ENCODE measurements at places on chromosomes 5 and 9.
A peak's percentile ranks its signal among the peaks of the same experiment; 100 is the strongest.

DNA sequence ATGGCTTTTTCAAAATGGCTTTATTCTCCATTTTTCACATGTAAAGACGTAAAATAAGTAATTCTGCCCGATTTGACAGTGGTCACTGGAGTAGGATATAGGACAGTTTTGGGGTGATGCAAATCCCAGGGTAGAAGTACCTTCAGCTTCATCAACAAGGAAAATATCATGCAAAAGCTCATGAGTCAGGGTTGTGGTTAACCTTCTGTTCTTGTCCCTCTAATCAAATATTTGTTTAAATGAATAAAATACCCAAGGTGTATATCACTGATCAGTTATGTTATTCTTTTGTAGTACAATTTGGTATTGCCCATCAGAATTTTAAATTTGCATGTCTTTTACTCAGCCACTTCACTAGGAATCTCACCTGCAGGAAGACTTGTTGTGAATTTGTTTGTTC lies 40.0 kb downstream of the FBXL7 start:
- DNase-seq = no peak

DNA sequence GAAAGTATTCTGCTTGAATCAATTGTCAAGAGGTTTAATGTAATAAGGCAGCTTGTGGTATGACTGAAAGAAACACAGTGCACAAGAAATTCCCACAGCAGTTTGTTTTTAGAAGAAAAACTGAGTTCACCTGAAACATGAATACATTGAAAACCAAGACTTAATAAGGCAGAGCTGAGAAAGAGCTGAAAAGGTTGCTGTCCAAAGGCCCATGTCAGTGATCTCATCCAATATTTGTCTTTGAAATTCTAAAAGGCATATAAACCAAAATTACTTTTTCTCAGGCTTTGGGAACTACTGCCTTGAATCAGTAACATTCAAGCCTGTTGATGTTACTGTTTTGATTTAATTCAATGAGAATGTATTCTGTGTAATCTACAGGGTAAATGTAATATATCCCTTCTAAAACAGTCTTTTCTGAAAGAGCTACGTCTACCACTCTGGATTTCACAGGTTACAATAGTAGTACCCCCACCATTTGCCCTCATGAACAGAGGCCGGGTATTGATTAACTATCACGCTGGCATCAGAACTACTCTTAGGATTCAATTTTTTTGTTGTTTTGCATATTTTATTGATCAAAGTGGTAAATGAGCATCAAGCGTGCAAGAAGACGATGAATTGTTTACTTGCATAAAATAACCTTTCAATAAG lies 57.8 kb downstream of the PPIC start:
- DNase-seq = no peak

GRCh38 chr5:52896534-52897237 lies 92.5 kb upstream of the ITGA2 start:
- DNase-seq = no peak

DNA sequence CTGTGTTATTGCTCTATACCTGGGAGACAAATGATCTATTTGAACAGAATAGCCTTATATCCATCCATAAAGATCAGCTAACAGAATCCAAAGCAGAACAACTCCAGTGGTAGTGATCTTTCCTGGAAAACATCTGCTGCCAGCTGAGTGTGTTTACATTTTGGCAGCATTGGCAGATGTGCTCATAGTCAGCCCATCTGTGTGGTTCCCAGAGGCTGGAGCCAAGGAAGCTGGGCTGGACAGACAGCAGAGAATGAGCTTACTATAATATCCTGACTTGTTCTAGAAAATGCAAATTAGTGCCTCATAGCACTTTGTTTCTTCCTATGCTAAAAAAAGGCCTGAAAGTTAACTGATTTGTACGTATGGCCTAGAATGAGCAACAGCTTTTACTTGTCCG lies 99.7 kb downstream of the ST8SIA4 start:
- DNase-seq = no peak

DNA sequence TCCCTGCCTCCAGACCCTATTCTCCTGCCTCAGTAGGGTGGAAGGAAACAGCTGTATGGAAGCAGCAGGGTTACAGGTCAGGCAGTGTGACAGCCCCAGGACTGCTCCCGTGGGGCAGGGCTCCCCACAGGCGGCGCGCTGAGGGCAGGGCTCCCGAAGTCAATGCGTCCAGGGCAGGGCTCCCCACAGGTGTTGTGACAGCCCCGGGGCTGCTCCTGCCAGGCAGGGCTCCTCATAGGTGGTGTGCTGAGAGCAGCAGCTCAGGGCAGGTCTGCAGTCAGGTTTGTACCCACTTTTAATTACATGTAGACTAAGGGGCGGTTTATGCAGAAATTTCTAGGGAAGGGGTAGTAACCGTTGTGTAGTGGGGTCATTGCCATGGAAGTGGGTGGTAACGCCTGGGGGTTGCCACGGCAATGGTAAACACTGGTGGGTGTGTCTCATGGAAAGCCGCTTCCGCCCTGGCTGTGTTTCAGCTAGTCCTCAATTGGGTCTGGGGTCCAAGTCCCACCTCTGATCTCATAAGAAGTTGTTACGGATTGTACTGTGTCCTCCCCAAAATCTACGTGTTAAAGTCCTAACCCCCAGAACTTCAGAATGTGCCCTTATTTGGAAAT lies 16.7 kb upstream of the TERT start:
- no peak for DNase-seq

- peak; percentile 17 for DNase-seq
These were observed 5.5 kb downstream of the MYORG start for GRCh38 chr9:34370970-34371880.

GRCh38 chr5:139061274-139061673 lies 136.9 kb downstream of the SIL1 start:
- DNase-seq = no peak

GRCh38 chr5:39080597-39081204 lies 6.5 kb upstream of the RICTOR start:
- DNase-seq = peak; percentile 13

- no peak for DNase-seq
These were observed 42.6 kb upstream of the KIF2A start for GRCh38 chr5:62263401-62263800.

- DNase-seq = peak; percentile 64
These were observed 133.4 kb downstream of the SLC1A3 start for GRCh38 chr5:36739751-36740221.

GRCh38 chr5:135662683-135663082 lies 83.9 kb upstream of the CXCL14 start:
- no peak for DNase-seq

DNA sequence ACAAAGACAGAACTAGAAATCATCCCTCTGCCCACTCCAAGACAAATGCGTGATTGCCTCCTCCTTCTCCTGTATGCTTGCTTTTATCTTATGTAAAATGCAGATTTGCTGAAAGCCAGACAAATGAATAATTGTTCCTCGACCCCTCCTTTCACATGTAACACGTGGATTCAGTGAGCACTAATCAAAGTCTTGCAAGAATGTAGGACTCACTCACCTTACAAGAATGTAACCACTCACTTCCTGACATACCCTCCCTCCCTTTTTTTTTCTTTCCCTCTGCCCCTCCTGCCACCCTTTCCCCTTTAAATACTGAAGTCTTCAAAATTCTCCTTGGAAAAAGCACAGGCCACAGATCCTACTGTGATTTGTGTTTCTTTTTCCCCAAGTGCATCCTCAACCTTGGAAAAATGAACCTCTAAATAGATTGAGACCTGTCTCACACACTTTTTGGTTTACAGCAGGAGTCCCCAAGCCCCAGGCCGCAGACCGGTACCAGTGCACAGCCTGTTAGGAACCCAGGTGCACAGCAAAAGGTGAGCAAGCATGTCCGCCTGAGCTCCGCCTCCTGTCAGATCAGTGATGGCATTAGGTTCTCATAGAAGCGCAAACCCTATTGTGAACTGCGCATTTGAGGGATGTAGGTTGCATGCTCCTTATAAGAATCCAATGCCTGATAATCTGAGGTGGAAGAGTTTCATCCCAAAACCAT lies 29.4 kb upstream of the HSD17B3 start:
- DNase-seq = no peak

DNA sequence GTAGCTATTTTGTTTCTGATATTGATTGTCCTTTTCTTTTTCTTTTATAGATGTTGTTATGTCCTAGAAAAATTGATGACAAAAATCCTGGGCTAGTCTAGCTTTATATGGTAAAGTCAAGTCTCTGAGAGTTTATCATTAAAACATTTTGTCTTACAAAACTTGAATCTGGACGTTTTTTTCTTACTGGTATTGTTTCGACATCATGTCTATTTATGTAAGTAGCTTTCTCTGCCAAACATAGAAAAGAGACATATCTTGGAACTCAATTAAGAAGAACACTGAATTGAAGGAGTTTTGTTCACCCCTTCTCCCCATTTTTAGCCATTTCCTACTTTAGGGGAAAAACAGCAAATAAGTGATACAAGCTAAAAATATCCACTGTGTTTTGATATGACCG lies 151.5 kb downstream of the ISOC1 start:
- DNase-seq = no peak

GRCh38 chr5:169344629-169345028 lies 43.7 kb upstream of the SLIT3 start:
- DNase-seq = no peak

GRCh38 chr5:128574041-128574440 lies 36.0 kb upstream of the FBN2 start:
- no peak for DNase-seq

- no peak for DNase-seq
These were observed 23.6 kb upstream of the CEP72 start for GRCh38 chr5:588406-588995.

- DNase-seq = no peak
These were observed 23.5 kb upstream of the LPCAT1 start for GRCh38 chr5:1547236-1547635.

DNA sequence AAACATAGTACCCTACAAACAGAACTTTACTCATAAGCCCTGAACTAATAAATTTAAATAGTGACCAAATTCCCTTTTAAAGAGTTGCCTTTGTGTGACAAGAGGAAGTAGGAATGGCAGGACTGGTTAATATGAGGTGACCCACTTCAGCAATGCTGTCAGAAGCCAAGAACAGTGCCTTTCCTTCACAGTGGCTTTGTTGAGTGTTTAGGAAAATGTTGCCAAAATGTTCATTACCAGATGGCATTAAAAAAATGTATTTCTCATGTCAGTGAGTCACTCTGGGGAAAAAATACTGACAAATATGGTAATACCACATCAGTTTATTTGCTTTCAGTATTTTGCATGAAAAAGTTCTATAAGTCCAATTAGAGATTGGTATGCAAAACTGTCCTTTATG lies 103.3 kb downstream of the DIRAS2 start:
- DNase-seq = no peak

- no peak for DNase-seq
These were observed 21.3 kb downstream of the WWC1 start for GRCh38 chr5:168312606-168313295.

DNA sequence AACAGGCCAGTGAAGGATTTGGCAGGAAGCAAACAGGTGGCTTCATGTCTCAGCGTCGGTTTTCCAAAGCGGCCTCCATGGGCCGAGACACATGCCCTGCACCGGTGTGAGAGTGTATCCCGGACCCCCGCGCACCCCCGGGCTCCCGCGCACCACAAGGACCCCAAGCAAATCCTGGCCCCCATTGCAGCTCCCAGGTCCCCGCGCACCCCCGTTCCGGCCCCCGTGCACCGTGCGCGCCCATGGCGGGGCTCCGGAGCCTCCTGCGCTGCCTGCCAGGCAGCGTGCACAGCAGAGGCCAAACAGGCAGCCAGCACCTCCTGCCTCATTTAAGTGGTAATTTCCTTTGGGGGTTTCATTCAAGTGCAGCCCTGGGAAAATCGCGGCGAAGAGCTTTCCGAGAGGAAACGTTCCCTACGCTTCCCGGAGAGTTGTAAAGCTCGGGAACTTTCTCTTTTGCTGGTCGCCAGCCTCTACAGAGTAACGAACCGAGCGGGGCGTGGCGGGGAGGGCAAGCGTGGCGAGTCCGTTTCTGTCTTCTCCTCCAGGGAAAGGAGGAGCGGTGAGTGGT lies 145.5 kb upstream of the SLC24A2 start:
- DNase-seq = no peak

GRCh38 chr9:110543631-110544051 lies 35.9 kb downstream of the SVEP1 start:
- DNase-seq = no peak

DNA sequence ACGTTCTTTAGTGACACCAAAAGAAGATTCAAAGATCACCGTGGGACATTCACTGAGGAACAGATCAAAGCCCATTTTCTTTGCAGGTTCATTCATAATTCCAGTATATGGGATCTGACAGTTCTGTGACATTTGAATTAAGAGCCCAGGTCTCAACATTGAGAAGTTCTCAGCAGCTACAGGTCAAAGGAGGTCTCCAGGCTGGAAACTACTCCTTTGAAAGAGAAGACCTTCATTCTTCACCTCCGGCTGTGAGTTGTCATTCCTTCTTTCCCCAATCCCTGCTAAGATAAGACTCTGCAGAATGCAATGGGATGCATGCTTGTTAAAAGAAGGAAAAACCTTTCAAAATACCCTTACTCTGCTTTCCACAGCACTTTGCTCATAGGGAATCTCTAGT lies 79.0 kb downstream of the COL23A1 start:
- DNase-seq = no peak

GRCh38 chr5:32329395-32329834 lies 16.7 kb upstream of the MTMR12 start:
- peak; percentile 56 for DNase-seq

DNA sequence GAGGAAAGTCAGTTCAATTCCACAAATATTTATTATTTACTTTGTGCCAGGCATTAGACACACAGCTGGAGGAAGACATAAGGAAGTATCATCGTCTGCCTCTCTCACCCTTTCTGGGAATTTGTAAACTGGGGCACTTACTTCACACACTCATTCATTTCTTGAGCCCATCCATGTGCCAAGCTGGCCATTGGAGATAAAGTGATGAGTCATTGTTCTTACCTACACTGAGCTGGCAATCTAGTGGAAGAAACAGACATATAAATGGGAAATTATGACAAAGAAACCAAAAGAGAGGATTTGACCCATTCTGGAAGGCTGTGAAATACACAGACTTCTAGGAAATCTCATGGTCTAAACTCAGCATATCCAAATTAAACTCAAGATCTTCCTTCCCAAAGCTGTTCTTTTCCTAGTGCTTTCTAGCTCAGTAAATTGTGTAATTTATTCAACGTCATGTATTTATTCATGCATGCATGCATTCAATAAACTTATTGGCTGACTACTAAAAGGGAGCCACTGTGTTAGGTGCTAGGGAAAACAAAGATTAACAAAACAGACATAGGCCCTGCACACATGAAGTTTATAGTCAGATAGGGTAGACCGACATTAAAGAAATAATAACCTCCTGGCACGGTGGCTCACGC lies 65.3 kb downstream of the SH3RF2 start:
- no peak for DNase-seq

- DNase-seq = no peak
These were observed 344.8 kb downstream of the CSNK1G3 start for GRCh38 chr5:123856766-123857165.

DNA sequence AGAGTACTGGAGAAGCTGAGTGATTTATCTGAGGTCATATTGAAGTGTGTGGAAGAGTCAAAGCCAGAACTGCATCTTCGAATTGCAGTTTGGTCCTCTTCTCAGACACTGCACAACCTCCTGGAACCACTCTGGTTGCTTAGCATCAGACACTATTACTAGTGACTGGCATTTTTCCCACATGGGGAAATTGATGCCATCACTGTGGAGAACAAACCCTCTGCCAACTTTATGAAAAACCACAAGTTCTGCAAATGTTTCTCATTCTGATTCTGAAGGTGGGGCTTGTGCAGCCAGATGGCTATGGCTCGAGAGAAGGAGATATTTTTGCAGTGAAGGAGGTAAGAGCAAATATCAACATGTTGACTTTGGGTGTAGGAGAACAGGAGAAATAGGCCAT lies 67.2 kb downstream of the KCTD16 start:
- DNase-seq = no peak

All from activated naive CD4-positive, alpha-beta T cell treated with Interleukin-2 at 50 U/mL for 16 hours (primary cell).